ENCODE measurements at places on chromosomes 12 and 14.

GRCh38 chr14:41860586-41860985 lies 253.9 kb downstream of the LRFN5 start:
- DNase-seq: no peak

GRCh38 chr12:56126732-56127239 lies 1.3 kb upstream of the ESYT1 start:
- DNase-seq: no peak

DNA sequence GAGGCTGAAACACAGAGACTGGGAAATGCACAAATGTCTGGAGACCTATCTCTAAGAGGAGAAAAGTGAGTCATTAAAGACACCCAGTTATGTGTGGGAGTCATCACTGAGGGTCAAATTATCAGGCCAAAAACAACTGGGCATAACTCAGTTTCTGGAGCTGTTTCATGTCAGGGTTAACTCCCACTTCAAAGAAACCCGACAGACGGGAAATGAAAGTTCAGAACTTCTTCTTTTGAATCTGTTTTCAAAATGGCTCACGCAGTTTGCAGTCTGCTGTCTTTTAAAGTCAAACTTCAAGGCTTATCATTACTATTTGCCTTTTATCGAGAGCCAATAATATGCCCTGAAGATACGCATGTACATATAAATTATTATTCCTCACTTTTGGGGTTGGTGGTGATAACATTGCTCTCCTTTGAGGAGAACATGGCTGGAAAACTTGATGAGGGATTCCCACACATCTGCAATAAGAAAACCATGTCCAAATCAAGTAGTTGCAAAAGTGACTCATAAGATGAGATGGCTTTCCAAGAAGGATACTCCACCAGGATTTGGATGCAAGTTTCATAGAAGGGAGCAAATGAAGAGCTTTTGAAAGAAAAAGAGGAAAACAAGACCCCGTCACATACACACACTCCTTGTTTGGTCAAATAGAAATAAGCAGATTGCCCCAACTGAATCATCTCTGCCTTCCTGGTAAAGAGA lies 341.4 kb downstream of the ADAMTS20 start:
- DNase-seq: no peak

DNA sequence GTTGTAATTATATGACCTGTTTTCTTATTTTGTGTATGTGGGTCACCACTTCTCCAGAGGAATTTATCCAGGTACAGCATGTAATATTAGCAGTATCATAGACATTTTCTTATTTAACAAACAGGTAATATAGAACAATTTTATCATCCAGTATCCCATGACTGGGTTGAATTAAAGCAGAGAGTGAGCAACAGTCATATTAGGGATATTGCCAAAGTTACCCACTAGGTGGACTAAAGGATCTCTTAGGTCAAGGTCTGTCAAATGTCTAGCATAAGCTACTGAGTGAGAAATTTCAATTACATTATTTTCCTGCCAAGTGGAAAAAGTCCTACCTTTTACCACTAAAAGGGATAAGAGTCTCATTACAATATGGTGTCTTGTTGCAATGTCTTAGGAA lies 62.1 kb upstream of the TRIM9 start:
- DNase-seq: no peak

- DNase-seq: no peak
These were observed 41.8 kb upstream of the SMUG1 start for GRCh38 chr12:54230555-54230954.

DNA sequence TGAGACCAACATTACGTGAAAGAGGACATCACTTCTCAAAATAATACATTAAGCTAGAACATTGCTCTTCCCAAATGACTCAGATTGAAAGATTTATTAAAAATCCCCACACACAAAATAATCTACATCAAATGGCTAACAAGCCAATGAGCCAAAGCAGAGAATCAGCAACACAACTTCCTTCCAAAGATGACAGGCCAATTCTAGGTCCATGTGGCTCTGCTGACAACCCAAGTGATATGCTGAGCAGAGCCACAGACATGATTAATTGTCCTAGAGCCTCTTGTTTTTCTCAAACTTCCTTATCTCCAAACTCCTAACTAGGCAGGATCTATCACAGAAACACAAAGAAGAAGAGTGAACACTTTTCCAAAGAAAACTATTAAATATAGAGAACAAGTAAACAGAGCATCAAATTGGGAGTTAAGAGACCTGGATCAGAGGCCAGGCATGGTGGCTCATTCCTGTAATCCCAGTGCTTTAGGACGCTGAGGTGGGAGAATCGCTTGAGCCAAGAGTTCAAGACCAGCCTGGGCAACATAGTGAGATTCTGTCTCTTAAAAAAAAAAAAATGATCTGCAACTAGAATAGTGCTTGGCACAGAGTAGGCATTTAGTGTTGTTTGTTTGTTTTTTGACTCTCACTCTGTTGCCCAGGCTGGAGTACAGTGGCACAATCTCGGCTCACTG lies 38.5 kb downstream of the SENP1 start:
- no peak for DNase-seq

GRCh38 chr14:73146111-73146510 lies 9.8 kb downstream of the PSEN1 start:
- DNase-seq: no peak

GRCh38 chr14:96263347-96264199 lies 7.6 kb downstream of the BDKRB1 start:
- DNase-seq: no peak

- DNase-seq: no peak
These were observed 182.3 kb downstream of the ADGRD1 start for GRCh38 chr12:131135786-131136538.

DNA sequence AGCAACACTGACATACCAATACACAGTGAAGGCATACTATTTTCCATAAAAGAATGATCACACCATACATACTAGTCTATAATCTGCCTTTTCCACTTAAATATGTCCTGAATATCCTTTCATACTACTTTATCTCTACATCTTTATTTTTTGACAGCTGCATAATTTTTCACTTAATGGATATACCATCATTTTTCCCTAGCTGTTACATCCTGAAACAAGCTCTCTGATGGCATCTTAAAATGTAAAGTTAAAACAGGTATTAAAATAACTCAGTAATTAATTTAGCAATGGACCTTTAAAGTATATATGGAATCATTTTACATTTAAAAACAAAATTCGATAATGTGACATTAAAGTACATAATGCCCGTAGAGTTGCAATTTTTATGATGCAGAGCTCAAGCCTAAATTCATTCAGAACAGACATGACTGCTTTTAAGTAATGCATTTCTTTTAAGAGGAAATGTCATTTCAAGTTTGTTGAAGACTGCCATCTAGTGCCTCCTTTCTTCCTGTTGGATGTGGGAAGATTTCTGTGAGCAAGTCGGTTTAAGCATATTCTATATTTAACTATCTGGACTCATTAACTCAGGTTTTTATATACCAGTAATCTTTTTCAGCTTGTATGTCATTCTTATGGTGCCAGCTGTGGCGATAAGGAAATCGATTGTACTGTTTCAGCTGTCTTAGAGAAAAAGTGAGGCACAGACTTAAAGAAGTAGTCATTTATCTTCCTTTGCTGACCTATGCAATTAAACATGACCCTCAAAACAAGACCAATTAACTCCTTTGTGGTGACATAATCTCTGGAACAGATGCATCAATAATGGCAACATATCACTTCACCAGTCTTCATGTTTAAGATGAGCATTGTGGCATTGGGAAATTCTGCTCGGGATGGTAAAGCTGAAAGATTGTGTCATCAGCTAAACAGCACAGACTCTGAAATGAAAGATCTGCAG lies 20.3 kb downstream of the PRICKLE1 start:
- no peak for DNase-seq

GRCh38 chr14:82431031-82431430 lies 897.4 kb upstream of the SEL1L start:
- no peak for DNase-seq

GRCh38 chr12:113473942-113474341 lies 2.3 kb upstream of the LHX5 start:
- DNase-seq: no peak

- DNase-seq: no peak
These were observed 36.1 kb downstream of the PPFIBP1 start for GRCh38 chr12:27560126-27560525.

DNA sequence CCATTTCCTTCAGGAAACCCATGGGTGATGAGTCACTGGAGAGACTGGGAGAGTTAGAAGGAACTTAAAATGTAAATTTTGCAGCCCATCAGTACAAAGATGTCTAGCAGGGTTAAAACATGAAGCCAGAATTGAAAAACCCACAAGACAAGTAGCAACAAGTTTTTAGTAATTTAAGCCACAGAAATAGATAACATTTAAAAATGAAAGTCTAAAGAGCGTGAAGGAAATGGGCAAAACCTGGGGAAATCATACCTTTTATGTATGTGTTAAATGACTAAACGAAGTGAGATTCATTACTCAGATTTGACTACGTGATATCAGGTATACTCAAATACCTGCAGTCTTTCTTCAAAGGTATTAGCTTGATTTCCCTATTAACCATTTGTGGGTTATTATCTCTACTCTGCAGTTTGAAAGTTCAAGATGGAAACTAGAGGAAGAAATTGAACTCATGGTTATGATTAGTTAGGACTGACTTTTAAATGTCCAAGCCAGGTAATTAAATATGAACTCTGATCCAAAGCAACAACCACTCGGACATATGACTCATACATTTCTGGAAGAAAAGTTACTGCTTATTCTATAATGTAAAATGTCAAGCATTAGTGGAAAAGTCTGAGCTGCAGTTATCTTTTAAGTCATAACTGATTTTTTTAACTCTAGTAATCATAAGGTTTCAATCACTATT lies 84.1 kb downstream of the ITPR2 start:
- DNase-seq: no peak

DNA sequence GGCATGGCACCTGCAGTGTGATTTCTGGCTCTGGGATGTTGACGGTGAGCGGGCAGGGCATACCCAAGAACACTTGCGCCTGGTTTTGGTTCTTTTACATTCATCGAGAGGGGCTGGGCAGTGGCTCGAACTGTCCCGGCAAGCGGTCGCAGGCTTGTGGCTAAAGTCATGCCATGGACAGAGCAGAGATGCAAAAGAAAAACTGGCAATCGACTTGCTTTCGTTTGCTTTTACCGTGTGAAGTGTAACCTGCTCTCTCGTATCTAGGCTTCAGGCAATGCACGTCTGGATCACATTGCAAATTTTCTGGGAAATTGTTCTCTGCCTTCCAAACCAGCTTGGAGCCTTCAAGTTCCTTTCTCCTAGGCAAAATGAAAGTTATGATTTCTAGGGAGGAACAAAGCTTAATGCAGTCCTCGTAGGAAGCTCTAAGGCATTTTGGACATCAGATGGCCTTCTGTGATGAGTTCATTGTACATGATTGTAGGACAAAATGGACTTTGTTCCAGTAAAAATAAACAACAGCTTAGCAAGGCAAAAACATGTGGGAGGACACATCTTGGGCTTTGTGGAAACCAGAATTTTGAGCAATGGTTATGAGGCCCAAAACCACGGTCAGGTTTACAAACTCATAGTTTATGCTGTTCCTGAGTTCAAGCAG lies 18.3 kb downstream of the ADGRD1 start:
- DNase-seq: no peak

DNA sequence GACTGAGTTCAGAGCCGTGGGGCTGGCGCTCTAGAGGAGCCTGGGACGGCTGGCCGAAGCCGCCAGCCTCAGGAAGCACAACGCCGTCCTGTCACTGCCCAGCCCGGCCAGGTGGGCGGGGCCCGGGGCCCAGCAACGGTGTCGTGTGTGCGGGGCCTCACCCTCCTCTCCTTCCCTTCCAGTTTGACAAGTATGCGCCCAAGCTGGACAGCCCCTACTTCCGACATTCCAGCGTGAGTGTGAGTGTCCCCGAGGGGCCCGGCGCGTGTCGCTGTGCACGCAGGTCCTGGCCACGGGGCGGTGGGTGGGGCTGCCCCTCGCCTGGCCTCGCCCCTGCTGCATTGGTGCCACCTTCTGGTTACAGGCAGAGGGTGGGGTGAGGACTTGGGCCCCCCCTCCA lies 38.3 kb downstream of the LRCOL1 start:
- no peak for DNase-seq

DNA sequence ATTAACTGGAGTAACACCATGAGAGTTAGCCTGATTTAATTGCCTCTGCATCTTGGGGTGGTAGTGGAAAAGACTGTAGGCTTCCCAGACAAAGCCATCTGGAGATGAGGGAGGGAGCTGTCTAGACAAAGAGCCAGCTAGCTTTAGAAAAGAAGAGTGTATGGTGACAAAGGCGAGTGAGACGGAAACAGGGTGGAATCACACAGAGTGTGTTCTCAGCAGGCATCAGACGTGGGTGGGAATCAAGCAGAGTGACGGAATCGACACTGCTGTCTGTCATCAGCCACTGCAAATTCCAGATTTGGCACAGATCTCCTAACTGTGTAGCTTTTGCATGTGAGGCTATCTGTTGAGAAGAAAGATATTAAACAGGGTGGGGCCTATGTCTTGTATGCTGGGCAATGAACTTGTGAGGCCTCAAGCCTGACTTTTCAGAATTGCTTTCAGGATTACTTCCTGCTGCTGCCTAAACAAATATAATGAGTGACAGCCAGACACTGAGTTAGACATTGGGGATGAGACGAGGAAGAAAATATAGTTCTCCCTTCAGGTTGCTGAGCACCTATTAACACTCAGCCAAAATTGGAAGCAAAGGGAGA lies 236.5 kb upstream of the GRIP1 start:
- DNase-seq: no peak

GRCh38 chr14:23071921-23072539 lies 14.7 kb upstream of the CDH24 start:
- DNase-seq: no peak

DNA sequence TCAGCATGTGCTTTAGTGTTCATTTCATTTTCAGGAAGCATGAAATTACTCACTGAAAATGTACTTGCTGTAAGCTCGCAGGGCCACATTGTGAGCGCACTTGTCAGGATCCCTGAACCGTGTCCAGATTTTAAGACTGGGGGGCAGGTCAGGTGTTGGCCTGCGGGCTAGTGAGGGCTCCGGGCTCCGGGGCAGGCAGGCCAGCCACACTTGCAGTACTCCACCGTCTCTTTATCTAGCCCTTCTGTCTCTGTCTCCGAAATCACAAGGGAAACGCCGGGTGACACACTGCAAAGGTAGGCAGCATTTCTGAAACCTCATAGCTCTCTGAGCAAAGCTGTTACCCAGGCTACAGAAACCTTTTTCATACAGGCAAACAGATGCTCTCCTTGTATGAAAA lies 98.7 kb downstream of the EML1 start:
- DNase-seq: no peak

All from stimulated activated CD8-positive, alpha-beta memory T cell treated with anti-CD3 and anti-CD28 coated beads, Interleukin-7, amount 100 ng/mL, for 1 hour (primary cell).